ENCODE measurements at places on chromosomes 4 and X.

- no peak for DNase-seq
These were observed 120.5 kb upstream of the C1GALT1C1 start for GRCh38 chrX:120750381-120750780.

DNA sequence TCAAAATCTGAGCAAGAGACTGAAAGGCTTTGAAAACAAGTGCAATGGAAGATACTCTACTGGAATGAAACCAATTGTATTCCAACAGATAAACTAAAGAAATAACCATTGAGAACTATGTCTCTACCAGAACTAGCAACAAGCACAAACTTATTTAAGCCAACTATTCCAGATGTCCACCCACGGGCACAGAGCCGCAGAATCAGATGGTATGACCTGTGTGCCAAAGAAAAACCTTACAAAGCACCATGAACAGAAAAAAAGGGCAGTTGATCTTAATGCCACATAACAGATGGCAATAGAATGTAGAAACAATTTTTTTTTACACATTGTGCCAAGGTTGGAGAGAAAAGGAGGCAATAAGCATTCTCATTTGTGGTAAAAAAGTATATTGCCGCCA is 269.3 kb upstream of the ADGRL3 start:
- DNase-seq: no peak

- DNase-seq: no peak
These were observed 13.6 kb downstream of the RBPJ start for GRCh38 chr4:26334366-26334765.

DNA sequence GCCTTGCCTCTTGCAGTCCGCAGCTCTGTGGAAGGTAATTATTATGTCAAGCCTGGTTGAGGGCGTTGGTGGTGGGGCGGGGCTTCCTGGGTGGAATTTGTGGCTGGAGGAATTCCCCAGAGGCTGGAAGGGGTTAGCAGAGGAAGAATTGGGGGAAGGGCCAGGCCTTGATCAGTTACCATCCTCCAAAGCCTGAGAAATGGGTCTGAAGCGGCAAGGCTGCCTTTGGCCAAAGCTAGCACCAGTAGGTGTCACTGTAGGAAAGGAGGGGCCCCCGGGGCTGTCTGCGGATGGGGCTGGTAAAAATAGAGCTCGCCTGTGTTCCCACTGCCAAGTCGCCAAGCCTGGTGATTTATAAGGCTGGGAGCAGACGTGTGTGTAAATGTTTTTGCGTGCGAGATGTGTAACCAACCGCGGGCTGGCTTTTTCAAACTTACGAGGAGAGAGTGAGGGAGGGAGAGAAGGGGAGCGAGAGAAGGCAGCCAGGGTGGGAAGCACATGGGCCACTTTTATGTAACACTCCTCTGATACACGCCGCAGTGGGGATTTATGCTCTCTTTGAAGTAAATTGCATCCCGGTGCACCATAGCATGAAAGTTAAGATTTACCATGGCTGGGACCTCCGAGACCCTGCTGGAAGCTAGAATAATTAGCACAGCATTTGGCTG is 367.0 kb downstream of the BCOR start:
- DNase-seq: peak; percentile 86

GRCh38 chrX:22818061-22818460 is 181.7 kb upstream of the DDX53 start:
- no peak for DNase-seq

- DNase-seq: no peak
These were observed 218.2 kb upstream of the ZCCHC13 start for GRCh38 chrX:74085642-74086236.

- DNase-seq: peak; percentile 46
These were observed 276.1 kb downstream of the NR3C2 start for GRCh38 chr4:148166132-148166591.

GRCh38 chr4:23234018-23234417 is 541.3 kb downstream of the GBA3 start:
- no peak for DNase-seq

DNA sequence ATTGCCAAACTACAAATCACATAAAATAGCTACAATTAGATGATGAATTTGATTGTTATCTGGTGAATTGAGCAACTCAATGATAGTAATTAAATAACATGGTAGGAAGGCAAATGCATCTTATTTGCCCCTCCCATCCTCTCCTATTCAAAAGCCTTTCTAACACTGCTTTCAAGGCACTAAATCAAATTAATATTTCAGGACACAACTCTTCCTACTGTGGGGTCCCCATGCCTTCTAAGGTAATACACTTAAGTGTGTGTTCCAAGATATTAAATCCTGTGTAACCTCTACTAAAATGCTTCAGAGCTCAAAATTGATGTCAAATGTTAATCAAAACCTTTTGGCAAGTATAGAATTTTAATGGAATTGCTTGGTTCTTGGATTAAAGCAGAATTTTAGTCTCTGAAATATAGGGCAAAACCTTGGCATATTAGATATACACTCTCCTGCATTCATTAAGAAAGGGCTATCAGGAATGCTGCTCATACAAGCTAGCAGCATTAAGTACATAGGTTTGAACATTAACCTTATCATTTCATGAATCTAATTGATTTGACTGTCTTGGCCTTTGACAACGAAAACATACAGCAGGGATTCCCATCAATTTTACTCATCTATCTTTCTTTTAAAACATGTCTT is 371.8 kb upstream of the GALNTL6 start:
- DNase-seq: no peak

DNA sequence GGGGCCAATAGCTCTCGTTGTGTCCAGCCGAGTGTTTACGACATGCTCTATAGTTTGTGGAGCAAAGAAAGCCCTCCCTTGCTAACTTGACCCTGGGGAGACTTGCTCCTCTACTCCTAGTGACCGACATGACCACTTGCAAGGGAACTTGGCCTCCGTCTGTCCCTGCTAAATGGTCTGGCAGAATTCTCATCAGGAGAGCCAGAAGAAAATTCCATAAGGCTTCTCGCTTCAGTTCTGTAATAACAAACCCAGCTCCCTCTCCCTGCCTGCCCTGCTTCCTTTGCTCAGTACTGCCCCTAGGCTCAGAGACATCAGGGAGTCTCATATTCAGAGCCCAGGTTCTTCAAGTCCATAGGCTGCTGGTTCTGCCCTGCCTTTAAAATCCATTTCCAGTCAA is 13.0 kb downstream of the DOCK11 start:
- no peak for DNase-seq

DNA sequence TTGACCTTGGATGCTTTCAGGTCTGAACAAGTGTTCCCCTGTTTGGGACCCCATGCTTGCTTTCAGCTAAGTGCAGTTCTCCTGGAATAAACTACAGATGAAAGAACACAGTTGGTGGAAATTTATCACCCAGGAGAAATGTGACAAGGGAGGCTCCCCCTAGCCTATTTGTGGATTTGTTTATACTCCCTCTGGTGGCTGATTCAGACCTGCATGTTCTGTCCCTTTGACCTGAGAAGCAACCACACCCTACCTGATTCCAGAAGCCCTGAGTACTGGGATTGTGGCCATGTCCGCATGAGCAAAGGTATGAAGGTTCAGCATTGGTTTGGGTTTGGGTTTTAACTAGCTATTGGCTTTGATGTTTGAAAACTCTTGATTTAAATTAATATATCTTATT is 440.9 kb downstream of the MID1IP1 start:
- DNase-seq: no peak

- peak; percentile 47 for DNase-seq
These were observed 39.6 kb downstream of the CCNI start for GRCh38 chr4:77036206-77036605.

GRCh38 chr4:94251094-94251493 is 43.4 kb downstream of the SMARCAD1 start:
- DNase-seq: no peak

- no peak for DNase-seq
These were observed 8.9 kb downstream of the PSAPL1 start for GRCh38 chr4:7425591-7426468.

DNA sequence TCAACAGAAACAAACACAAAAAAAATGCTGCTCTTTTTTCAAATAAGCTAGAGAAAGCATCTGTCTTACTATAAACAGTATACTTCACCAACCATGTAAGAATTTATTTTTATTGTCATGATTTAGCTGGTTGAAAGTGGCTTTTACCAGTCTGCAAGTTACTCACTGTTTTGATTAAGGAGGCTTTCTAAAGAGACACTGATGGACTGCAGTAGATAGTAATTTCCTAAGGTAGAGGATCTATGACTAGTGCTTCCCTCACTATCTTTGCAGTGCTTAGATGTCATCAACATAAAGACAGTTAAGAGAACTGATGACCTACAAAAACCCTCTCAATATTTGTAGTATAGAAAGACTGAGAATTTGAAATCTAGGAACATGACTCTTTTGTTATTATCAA is 846.2 kb upstream of the AGA start:
- DNase-seq: no peak

- DNase-seq: no peak
These were observed 18.3 kb downstream of the ALPK1 start for GRCh38 chr4:112315446-112315845.

- no peak for DNase-seq
These were observed 22.4 kb downstream of the SAT1 start for GRCh38 chrX:23805389-23805788.

- DNase-seq: no peak
These were observed 8.2 kb downstream of the ZNF518B start for GRCh38 chr4:10448991-10449390.

GRCh38 chr4:88378691-88379559 is at the start of gene HERC6:
HERC6 (plus strand) TSS chr4:88378852; CDS start chr4:88378922, 70 bp downstream.
- DNase-seq: peak; percentile 76

DNA sequence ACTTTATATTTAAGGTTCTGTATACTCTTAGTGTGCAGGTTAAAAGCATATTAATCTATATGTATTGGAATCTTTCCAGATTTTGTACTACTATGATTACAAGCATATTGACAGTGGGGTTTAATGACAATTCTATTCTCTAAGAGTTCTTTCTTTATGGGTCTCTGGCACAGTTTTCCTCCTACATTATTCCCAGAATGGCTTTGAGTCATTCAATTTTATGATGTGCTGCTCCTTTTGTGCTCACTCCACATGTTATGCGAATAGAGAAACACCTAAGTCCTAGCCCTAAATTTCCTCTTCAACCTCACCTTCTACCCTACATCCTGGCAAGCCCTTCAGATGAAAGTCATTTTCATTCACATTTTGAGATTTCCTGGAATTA is 209.9 kb upstream of the DIAPH2 start:
- no peak for DNase-seq

- no peak for DNase-seq
These were observed 227.8 kb downstream of the DCLK2 start for GRCh38 chr4:150305995-150306394.

GRCh38 chrX:24169211-24169610 is 19.7 kb downstream of the ZFX start:
- no peak for DNase-seq

GRCh38 chrX:105150557-105150956 is 69.9 kb downstream of the TEX13A start:
- DNase-seq: no peak

DNA sequence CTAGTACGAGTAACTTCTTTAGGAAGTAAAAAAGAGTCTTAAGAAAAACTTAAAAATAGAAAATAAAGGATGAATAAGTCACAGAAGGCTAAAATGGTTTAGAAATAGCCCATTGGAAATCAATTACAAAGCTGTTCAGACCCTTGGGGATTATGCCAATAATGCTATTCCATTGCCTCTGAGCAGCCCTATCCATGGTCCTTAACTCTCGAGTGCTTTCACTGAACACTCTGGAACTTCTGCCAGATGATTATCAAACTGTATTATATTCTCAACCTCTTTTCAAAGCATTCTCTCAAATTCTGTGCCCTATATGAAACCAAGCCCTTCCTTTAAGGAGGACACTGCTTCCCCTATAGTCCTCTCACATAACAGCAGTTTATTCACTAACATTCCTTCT is 17.0 kb downstream of the SLC9B1 start:
- no peak for DNase-seq

DNA sequence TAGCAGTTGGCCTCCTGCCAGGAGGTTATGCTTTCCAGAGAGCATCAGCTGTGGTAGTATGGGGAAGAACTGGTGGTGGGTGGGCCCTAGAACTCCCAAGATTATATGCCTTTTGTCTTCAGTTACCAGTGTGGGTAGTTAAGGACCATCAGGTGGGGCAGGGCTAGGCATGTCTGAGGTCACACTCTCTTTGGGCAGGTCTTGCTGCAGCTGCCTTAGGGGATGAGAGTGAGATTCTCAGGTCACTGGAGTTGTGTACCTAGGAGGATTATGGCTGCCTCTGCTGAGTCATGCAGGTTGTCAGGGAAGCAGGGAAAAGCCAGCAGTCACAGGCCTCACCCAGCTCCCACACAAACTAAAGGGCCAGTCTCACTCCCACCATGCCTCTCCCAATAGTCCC is 172.9 kb upstream of the GYPA start:
- DNase-seq: no peak

DNA sequence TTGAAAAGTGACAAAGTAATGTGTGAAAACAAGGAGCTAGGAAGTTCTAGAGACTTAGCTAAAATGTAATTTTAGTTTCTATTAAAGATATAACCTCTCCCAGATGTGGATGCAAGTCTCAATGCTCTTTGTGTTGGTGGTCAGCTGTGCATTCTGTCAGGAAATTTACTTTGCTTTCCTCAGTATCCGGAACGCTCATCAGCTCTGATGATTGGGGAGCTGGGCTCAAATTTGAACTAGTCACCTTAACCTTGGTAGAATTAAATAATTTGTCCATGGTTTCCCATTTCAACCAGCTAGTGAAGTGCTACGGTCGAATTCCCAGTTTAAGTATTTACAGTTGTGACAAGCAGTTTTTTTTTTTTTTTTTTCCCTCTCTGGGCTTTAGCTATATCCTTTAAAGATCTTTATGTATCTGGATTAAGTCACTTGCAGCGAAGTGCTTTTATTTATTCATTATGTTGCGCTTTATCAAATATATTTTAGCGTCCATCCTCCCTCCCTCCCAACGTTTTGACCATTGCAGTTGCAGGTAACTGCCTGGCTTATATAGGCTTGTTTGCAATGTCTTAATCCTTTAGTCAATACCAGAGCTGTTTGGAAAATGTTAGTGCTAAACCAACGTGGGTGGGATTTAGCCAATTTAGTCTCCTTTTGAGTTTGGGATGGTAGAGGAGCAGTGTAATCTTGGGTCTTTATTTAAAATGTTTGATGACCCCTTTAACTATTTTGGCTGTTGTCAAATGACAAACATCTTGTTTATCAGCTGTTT is 2.1 kb downstream of the OGT start:
- DNase-seq: no peak

- DNase-seq: no peak
These were observed 90.4 kb downstream of the PHOX2B start for GRCh38 chr4:41658163-41658562.

- no peak for DNase-seq
These were observed 9.3 kb upstream of the RFC1 start for GRCh38 chr4:39375478-39375877.

DNA sequence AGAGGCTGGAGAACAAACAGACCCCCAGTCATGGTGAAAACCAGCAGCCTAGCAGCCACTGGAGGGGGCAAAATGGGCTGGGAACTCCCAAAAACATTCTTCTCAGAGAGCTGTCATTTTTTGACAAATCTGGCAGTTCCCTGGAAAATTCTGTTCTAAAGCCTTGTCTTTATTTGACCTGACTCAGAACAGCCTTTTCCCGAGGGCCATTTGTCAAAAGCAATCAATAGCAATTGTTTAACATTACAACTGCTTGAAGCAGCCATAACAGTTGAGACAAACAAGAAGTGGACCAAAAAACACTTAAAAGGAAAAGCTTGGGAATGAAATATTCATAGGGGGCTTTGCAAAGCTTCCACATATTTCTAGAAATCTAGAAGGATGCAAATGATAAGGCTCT is 39.6 kb downstream of the SOWAHB start:
- DNase-seq: no peak

Data from hepatic stellate cell (primary cell).